Activated effector memory CD4-positive, alpha-beta T cell treated with Interleukin-2 at 50 U/mL for 16 hours (primary cell): ENCODE measurements at places on chromosomes 2 and 18.

DNA sequence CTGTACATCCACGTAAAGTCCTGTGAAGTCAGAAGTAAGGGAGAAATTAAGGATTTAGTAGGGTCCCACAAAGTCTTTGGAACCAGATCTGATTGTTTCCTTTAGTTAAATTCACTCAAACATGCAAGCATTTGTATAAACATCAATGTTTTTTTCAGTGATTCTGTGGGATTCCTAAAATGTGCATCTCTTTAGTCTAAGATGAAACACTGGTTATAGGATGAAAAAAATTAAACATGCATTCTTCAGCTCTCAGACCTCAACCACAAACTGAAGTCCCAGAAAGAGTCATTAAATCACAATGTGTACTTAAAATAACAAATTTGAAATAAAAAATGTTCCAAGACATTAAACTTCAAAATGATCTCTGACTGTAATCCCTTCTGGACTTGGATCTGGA, 76.5 kb upstream of the APCDD1 start:
- DNase-seq, result no peak

DNA sequence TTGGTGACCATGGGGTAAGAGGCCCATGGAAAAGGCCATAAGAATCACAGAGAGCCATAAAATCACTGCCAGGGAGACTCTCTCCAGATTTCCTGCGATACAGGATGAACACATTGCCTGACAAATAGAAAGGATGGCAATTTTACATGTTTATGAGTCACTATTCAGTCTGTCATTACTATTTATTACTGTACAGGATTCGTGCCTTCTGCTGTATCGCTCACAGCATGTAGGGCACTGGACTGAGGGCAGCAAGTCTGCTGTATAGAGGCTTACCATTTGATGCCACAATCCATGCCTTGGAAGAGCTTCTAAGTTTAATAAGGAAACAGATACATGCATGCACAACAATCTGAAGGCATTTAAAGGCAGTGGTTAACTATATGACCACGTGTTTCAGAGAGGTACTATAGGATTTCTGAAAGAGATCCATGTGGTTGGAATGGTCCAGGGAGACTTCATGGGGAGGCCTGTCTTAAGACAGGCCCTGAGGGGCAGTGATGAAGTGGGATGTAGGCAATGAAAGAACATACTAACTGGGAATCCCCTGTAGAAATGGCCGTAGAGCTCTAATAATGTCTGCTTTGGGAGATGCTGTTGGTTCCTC, 702.4 kb upstream of the RAB6C start:
- no peak for DNase-seq

DNA sequence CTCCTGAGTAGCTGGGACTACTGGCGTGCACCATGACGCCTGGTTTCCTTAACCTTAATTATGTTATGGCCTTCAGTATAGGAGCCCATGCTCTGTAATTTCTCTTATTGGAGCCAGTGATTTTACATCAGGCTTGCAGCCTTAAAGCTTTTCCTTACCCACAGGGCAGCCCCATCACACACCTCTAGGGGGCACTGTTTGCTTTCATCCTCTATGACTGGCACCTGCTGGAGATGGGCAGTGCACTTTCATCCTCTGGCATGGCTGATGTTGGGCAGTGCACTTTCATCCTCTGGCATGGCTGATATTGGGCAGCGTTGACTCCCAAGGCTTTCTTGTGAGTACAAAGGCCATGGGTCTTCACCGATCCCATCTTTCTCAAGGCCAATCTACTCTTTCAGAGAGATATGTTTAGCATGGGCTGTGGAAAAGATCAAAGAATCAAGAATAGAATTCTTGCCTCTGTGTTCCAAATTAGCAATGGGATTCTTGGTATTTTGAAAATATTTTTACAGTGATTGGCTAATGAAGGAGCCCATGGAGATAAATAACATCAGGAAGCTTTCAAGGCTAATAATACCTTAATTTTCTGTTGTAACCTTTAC, 80.7 kb upstream of the MEX3C start:
- no peak for DNase-seq

GRCh38 chr2:9474361-9475057, at the start of gene IAH1:
Gene IAH1 (plus strand): TSS chr2:9474551. CDS start chr2:9474567, 16 bp downstream.
- DNase-seq, result peak; percentile 75

GRCh38 chr18:32553174-32553573, 82.5 kb upstream of the GAREM1 start:
- DNase-seq, result no peak

DNA sequence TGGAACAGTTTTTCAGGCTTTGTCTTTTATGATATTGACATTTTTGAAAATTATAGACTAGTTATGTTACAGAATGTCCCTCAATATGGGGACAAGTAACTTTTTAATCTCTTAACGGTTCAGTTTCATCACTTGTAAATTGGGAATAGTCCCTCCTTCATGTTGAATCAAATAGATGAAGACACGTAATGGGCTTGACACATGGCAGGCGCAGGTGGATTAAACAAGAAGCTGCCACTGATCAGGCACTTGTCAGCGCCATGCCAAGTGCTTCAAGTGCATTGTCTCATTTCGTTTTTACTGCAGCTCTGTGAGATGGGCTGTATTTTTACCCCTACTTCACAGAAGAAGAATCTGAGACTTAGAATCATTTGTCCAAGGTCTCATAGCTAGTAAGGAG, 9.5 kb upstream of the SMAD4 start:
- DNase-seq, result no peak

GRCh38 chr2:159546716-159547430, 69.5 kb downstream of the BAZ2B start:
- no peak for DNase-seq

GRCh38 chr2:236038096-236038495, 130.1 kb downstream of the GBX2 start:
- no peak for DNase-seq

DNA sequence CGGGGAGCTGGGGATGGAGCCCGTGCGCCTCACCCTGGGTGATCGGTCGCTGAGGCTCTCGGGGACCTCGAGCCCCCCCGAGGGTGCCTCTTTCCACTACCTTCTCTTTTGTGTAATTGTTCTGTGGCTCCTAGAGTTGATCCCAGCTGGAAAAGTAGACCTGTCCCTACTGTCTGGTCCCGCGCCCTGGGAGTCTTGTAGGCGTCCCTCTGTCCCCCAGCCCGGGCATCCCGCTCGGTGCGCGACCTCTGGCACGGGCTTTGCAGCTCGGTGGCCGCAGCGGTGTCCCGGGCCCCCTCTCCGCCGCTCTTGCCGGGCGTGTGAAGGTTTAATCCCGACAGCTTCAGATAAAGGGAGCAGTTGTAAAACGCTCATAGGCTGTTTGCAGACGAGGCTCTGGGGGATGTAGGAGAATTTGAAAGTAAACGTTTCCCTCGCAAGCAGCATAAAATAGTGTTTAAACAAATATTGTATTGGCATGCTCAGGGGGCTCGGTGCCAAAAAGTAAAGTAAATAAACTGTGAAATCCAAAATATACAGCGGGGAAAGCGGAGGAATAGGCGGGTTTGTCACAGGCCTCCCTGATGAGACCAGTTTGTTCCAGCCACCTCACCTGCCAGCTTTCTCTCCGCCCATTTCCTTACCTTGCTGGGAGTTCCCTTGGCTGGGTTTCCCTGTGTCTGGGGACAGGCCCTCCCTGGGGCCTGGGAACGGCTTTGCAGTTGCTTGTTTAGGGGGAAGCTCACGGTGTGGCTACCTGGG, 1.9 kb downstream of the GLI2 start:
- DNase-seq, result no peak

GRCh38 chr18:5237723-5238370, 40.8 kb upstream of the AKAIN1 start:
- DNase-seq, result peak; percentile 83

DNA sequence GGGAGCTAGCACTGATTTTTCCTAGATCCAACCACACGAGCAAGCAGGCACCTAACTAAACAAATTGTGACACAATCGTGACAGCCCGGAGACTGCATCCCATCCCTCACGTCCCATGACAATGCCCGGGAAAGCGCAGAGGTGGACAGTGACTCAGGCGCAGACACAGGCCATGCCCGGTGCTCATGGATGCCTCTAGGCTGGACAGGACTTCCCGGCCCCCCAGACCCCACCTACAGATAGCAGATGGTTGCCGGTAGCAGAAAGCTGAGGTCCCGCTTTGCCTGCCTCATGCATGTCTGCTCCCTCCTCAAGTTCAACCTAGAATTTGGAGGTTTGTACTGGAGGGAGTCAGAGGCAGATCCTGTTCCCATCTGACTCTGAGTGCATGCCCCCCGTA, 81.0 kb downstream of the TPO start:
- no peak for DNase-seq

- DNase-seq, result peak; percentile 5
These were observed 136.7 kb downstream of the TMEM247 start for GRCh38 chr2:46615986-46616485.

- no peak for DNase-seq
These were observed 2.2 kb downstream of the IL1RN start for GRCh38 chr2:113129519-113130078.

DNA sequence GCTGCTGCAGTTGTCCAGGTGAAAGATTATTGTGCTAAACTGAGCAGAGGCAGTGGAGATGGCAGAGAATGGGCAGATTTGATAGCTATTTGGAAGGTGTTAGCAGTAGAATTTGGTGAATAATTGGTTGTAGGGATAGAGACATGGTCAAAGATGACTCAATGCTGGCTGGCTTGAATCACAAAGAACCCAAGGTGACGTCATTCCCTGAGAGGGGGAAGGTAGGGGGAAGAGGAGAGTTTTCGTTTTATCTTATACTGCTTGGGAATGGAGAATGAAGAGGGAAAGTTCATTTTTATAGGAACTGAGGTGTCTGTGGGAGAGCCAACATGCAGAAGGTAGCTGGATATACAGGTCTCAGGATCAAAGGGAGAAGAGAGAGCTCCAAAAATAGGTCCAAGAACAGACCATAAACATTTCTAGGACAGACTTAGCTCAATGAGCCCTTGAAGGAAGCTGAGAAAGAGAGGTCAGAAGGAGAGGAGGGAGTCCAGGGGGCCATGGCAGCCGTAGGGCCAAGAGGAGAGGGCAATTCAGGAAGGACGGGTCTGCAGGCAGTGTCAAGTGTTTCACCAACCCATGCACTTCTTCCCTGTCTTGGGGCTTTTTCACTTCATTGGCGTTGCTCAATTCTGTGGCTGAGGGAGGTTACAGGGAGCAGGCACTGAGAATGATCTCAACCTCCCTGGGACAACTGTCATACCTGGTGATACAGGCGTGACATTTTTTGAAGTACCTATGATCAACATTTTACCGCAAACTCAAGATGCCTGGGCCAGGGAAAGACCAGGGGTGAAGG, 281.3 kb downstream of the TDRD15 start:
- no peak for DNase-seq

- DNase-seq, result no peak
These were observed 114.4 kb upstream of the ACVR1C start for GRCh38 chr2:157743051-157743450.

DNA sequence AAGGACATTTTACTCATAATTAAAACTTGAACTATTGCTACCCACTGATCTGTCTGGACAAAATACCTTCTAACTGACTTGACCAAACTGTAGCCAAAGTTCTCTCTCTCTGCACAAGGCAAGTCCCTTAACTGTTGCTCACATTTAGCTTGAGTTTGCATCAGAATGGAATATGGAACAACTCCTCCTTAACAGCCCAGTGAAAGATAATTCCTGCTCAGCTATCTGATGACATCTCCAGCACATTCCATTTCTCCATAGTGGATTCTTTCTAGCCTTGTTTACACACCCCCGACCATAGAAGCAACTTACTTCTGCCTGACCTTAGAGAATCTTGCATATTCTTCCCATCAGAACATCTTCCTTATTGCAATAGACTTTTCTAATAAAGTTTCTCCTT, 317.2 kb upstream of the CDH2 start:
- no peak for DNase-seq

DNA sequence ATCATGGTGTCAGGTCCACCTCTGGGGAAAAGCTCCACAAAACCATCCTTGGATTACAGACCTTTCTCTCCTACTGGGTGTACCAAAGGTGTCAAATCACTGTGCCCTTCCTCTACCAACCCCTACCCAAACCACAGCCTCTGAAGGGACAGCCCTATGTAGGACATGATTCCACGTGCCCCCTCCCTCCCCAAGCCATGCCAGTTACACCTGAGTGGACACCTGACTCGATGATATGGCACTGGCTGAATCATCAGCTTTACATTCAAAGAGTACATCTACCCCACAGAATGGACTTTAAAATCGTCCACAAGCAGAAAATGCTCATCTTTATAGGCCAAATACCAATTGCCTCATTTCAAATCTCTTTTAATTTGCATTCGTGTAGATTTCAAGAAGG, 26.0 kb downstream of the TRABD2A start:
- no peak for DNase-seq

DNA sequence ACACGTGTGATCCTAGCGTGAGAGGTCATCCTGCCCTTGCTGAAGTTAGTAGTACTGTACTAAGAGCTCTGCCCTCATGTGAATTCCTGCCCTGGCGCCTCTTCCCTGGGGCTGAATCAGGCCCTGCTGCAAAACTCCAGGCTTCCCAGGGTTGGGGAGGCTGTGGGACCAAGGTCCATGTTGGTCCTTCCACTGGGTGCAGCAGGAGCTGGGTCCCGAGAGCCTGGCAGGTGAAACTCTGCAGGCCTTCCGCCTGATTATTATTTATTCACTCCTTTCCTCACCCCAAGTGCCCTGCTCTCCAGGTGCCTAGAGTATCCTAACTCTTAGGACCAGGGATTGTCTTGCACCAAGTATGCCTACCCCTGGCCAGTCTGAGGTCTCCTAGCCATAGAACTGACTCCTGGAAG, 5.3 kb upstream of the CNNM3 start:
- DNase-seq, result no peak

- no peak for DNase-seq
These were observed 89.0 kb upstream of the PNPT1 start for GRCh38 chr2:55782528-55783173.

DNA sequence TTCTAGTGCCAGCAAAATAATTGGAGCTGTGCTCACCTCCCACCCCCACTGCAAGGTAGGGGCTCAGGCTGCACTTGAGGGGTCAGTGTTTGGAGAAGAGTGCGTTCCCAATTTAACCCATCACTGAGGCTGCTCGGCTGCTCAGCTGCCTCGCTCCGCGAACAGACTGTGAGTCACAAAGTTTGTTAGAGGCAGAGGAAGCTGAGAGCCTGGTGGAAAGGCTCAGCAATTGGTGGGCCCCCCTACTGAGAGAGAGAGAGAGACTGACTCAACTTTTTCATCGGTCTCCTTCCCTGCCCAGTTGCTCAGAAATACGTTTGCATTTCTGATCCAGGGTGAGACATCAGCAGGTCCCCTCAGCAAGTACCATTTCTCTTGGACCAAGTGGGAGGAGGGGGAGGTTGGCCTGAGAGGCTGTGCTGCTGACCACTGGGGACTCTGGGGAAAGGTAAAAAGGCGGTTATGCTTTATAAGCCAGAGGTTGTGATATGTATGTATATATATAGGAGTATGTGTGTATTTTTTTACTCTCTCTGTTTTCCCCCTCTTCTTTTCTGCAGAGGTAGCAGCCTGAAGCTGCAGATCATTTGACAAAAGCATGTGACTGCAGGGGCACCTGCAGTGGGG, 1.5 kb downstream of the EFR3B start:
- DNase-seq, result no peak

GRCh38 chr18:68764016-68764415, 33.9 kb upstream of the CCDC102B start:
- no peak for DNase-seq

DNA sequence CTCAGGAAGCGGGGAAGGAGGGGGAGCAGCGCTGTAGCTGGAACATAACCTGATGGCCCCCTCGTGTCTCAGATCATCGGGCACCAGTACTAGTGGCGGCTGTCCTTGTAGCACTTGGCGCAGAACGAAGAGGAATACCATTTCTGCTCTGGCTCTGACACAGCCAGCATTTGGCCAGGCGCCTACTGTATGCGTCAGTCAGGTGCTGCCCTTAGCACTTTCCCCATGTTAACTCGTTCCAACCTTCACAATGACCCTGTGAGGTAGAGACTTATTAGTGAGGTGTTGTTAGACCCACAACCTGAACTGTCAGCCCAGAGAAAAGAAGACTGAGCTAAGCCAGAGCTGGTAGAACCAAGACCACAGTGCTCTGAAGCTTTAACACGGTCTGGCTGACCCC, 47.7 kb upstream of the EML6 start:
- DNase-seq, result no peak
